ENCODE measurements at places on chromosomes 2 and 18. TPM values are rescaled to one million over a fixed set of nuclear protein-coding genes. Genes with fewer than 3 reads are reported as not detected.

DNA sequence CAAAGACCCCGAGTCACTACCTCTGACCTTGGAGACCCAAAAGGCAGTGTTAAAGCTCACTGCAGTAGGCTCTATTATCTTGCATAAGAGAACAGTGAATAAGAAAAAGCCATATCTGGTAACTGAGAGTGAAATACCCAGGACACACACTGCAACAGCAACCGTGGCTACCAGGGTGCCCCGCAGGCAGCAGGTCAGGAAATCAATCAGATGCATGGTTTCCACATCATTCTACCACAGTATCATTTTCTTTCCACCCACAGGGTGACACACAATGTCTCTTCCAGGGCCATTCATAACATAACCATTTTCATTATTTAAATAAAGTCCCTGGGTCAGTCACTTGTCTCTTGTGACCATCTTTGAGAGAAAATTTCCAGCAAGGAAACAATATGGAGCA is 131.3 kb downstream of the CCBE1 start:
- DNase-seq, result no peak

- DNase-seq, result no peak
These were observed 106.3 kb downstream of the FTCDNL1 start for GRCh38 chr2:199744724-199745123.

DNA sequence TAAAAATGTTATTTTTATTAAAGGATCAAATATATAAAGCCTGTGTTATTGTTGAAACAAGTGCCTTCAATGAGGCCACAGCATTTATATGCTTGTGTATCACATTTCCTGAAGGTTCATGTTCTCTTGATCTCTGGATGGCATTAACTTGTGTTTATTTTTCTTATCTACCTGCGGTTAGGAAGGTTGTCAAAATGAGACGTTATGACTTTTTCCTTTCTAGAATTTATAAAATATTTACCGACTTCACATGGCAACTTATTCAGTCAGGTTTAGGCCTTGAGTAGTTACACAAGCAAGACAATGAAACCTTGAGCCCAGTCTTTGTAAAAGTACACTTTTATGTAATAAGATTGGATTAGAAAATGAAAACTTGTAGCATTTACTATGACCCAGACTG is 196.4 kb upstream of the ACVR2A start:
- DNase-seq, result no peak

The POTEJ gene
- not detected for total RNA-seq

The SCN7A gene
- total RNA-seq, result 10.7 TPM

GRCh38 chr2:240277073-240277806 is 136.8 kb upstream of the OTOS start:
- DNase-seq, result no peak

Measured in left cardiac atrium (tissue), 4 donors.